ENCODE measurements at places on chromosomes 7 and 10.

DNA sequence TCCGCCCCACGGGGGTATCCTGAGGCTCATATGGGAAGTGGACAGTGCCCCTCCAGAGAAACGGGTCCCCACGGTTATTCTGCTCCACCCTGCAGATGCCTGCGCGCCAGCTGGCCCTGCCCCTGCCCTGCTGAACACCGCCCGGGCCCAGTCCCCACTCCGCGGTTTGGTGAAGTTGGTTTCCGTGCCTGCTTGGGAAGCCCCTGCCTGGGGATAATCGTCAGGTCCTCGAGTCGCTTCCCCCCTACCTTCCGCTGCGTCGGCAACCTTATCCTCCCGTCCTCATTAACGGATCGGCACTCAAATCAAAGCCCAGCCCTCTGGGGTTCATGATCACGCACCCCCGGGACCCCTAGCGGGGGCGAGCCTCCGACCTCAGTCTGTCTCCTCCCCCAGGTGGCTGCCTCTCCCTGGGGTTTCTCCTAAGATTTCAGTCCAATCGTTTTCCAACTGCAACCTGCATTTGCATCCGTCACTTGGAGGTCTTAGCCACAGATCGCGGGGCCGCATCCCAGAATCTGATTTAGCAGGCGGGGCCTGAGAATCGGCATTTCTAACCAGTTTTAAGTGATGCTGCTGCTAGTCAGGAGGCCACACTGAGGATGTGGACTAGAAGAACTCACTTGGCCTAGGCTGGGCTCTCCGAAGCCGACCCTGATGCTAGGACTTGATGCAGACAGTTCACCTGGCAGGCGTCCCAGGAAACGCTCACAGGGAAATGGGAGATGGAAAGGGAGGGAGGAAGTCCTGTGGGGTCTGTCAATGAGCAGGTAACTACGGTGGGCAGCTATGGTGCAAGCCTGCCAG is 27.6 kb downstream of the WDR86 start:
- DNase-seq: no peak

DNA sequence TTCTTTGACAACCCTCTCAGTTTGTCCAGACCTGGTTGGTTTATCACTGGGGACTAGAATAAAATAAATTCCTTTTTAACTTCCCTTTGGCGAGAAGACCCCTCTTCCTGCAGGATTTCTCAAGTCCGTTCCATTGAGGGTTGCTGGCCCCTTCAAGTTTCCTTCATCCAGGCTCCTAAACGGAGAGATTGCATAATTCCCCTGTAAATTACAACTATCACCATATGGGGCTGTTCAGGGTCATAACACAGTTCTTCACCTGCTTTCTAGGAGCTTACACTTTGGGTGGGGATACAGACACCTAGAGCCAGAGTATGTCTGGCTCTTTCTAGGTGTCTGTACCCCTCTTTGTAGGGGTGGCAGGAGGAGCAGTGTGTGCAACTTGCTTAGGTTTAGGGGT is 3.3 kb upstream of the COPS6 start:
- no peak for DNase-seq

GRCh38 chr10:70809726-70810125 is 6.0 kb upstream of the SGPL1 start:
- DNase-seq: no peak

DNA sequence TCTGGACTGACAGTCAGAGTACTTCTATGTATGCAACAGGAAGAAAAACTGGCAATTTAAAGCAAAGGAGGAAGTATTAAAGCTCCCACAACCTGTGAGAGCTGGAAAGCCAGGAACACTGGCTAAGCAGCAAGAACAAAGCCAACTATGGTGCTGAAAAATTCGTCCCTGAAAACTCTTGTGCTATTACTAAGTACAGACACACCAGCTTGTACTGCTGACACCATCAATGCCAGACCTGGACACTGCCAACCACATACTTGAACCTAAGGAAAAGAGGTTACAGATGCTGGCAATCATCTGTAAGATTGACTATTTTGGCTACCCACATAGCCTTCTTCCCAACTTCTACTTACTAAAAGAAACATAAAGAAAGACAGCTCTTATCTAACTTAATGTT is 1110.6 kb downstream of the SORCS3 start:
- DNase-seq: no peak

GRCh38 chr7:151717415-151717814 is 159.5 kb downstream of the PRKAG2 start:
- DNase-seq: no peak

- DNase-seq: no peak
Measured at GRCh38 chr7:44114586-44115310, 8.6 kb downstream of the POLD2 start.

GRCh38 chr10:33412653-33413361 is 78.3 kb upstream of the NRP1 start:
- DNase-seq: no peak

GRCh38 chr10:96125142-96125515 is 5.0 kb upstream of the ZNF518A start:
- DNase-seq: peak; percentile 19

GRCh38 chr10:1368842-1369171 is 312.6 kb downstream of the WDR37 start:
- no peak for DNase-seq

DNA sequence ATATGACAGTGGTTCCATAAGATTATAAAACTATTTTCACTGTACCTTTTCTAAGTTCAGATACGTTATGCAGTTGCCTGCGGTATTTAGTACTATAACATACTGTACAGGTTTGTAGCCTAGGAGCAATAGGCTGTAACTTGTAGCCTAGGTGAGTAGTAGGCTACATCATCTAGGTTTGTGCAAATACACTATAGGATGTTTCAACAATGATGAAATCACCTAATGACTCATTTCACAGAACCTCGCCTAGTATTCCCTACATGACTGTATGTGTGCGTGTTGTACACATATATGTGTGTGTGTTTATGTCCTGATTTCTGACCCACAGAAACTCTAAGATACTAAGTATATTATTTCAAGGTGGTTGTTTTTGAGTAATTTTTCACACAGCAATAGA is 139.0 kb downstream of the HERPUD2 start:
- no peak for DNase-seq

- no peak for DNase-seq
Measured at GRCh38 chr7:66867198-66867790, 53.7 kb upstream of the TMEM248 start.

DNA sequence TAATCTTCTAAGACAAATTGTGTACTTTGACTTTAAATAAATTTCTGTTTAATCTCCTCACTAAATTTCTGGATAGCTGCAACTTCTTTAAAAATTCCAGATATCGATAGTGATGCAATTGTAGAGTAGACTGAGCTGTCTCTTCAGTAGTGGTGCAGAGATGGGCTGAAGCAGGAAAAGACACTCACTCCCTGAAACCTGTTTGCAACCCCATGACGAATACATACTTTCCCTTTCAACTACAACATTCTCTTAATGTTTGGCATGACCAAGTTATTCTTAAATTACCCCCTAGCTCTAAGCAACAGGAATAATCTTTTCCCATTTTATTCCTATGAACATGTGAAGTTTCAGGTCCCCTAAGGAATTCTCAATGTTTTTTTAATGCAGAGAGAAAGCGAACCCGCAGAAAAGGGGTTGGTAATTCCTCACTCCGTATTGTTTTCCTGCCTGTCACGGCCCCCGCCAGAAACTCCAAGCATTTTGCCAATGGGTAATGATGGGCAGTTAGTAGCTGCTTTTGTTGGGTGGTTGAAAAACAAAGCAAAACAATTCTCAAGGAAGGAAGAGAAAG is 1.3 kb downstream of the THSD7A start:
- DNase-seq: no peak

DNA sequence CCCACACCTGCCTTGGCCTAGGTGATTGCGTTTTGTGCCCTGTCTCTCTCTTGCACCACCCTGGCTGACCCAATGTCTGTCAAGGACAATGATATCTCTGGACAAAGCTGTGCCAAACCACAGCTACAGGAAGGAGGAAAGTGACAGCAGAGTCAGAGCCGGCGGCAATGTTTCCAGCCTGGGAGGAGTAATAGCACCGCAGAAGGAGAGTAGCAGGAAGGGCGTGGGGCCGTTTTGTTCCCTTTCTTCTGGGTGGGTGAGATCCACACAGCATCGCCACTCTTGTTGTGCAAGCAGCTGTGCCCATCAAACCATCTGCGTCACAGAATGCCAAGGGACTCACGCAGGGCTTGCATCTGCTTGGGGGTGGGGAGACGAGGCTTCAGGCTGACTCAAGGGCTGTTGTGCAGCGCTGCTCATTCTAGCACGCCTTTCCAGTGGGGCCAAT is 341.6 kb upstream of the AUTS2 start:
- DNase-seq: no peak

DNA sequence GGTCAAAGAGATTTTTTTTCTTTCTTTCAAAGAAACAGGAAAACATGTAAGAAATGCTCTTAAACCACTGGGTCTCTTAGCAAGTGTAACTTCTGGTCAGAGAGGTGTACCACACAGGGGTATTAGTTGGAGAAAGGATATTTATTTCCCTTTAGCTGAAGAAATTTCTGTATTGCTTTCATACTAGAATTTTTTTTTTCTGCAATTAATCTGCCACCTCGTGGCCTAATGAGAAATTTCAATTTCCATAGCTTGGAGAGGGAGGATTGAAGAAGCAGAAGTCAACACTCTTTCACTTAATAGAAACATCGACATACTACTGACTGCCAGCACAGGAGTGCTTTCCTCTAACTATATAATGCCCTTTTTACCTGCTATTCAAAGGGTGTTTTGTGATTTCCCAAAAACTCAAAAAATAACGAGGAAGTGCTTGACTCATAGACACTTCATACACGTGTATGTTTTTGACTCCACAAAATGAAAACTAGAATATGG is 177.6 kb upstream of the NAMPT start:
- peak; percentile 81 for DNase-seq

DNA sequence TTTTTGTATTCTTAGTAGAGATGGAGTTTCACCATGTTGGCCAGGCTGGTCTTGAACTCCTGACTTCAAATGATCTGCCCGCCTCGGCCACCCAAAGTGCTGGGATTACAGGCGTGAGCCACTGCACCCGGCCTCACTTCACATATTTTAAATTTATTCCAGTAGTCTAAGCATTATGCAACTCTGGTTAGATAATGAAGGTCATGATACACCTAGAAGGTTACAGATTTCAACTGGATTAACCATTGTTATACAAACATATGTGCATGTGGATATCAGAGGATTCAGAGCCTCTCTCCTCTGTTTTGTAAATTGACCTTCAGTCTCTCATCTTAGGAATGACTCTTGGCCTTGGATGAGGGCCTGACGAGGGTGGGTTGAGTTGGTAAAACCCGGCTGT is 146.3 kb downstream of the DPP6 start:
- DNase-seq: no peak

DNA sequence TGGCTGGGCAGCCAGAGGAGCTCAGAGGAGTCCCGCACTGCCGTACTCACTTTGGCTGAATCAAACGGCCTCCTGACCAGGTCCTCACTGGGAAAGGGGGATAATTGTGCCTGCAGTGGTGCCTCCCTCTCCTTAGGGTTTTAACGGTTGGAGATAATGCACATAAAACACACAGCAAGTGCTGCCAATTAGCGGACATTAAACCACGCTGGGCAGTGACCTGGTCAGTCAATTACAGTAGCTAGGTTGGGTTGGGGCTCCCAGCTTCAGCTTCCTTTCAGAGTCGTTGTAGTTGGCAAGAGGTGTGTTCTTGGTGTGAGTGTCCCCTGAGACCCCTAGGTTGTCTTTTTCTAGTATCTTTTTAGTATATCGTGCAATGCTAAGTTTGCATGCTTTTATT is 146.6 kb downstream of the C10orf105 start:
- DNase-seq: no peak

DNA sequence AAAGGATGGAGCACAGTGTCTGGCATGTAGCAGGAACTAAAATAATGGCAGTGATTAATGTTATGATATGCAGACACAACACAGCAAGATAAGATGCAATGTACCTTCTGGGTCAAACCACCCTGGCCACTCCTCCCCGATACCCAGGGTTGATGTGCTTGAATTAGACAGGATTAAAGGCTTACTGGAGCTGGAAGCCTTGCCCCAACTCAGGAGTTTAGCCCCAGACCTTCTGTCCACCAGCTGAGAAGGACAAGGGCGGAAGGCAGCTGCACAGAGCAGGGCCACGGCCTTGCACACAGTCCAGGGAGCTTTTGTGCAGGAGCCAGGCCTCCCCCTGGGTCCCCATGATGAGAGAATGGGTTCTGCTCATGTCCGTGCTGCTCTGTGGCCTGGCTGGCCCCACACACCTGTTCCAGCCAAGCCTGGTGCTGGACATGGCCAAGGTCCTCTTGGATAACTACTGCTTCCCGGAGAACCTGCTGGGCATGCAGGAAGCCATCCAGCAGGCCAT is at the start of gene RBP3:
Gene RBP3, plus strand, starts transcription at position 226 of the 514 bp plus-strand sequence. Its CDS starts 122 bp downstream, at position 348.
- no peak for DNase-seq

DNA sequence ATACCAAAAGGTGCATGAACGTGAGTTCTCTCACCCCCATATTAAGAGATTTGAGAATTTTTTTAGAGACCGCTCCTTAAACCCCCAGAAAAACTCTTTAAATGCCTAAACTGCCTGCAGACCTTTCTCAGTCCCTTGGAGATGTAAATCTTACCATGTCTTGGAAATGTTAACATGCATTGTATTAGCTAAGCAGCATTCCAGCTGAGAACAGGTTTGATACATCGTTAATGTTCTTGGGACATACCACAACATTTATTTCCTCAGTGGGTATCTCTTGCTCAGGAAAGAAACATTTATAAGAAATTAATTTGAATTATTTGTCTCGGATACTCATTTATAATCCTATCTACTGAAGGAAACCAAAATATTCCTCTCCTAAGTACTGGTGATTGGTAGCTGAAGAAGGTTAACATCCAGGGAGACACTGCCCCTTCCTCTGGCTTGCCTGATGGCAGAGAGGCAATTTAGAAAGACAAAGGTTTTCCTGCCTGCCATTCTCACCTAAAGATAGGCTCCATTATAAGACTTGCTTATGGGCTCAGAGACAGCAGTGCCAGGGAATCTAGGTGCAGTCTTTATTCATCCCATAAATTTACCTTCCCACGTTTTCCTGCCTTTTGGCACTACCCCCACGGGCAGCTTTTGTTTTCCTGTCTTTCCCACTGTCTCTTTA is 141.2 kb downstream of the COBL start:
- no peak for DNase-seq

DNA sequence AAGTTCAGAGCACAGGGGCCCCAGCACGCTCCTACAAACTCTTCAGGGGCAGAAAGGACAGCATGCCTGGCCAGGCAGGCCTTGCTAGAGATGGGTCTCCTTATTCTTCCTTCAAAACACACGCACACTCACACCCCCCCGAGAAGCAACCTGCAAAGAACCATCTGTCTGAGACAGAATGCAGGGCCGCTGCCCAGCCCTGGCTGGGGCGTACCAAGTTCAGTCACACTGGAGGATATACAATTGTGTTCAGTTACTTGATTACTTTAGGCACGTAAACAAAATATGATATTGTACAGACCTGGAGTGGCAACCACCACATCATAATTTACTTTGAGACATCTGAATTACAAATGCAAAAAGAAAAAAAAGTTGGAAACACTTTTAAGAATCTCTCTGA is 5.7 kb downstream of the FAM53B start:
- DNase-seq: no peak

GRCh38 chr7:114857605-114858004 is 64.3 kb upstream of the MDFIC start:
- no peak for DNase-seq

All from NAMALWA (cell line).